ENCODE measurements at places on chromosomes 3 and 15. TPM values are rescaled to one million over a fixed set of nuclear protein-coding genes. Genes with fewer than 3 reads are reported as not detected.

DNA sequence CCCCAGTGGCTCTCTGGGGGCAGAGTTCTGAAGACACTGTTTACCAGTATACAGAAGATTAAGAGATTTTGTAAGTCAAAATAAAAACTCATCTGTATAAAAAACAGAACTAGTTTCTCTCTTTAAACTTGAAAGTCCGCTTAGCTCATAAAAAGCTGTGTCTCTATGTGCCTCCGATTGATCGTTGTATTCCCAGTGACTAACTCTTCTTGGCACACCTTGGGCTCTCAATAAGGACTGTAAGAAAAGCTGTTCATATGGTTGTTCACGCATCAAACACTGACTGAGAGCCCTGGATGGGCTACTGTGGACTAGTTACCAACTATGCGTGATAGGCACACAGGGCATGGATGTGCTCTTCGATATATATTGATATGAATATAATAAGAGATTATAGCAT is 107.9 kb downstream of the P3H2 start:
- DNase-seq, result no peak

- DNase-seq, result no peak
These were observed 32.7 kb downstream of the ARL14 start for GRCh38 chr3:160709477-160710182.

GRCh38 chr3:57080171-57080570 is 19.7 kb downstream of the SPATA12 start:
- no peak for DNase-seq

GRCh38 chr3:125168711-125169393 is 43.7 kb downstream of the SLC12A8 start:
- DNase-seq, result no peak

DNA sequence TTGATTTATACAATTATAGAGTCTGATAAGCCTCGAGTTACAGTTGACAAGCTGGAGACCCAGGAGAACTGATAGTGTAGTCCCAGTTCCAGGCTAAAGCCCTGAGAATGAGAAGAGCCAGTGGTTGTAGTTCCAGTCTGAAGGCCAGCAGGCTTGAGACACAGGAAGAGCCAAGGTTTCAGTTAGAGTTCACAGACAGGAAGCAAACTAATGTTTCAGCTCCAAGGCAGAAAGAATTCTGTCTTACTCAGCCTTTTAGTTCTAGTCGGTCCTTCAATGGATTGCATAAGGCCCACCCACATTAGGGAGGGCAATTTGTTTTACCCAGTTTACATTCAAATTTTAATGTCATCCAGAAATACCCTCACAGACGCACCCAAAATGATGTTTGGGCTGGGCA is 102.7 kb downstream of the CDIN1 start:
- no peak for DNase-seq

DNA sequence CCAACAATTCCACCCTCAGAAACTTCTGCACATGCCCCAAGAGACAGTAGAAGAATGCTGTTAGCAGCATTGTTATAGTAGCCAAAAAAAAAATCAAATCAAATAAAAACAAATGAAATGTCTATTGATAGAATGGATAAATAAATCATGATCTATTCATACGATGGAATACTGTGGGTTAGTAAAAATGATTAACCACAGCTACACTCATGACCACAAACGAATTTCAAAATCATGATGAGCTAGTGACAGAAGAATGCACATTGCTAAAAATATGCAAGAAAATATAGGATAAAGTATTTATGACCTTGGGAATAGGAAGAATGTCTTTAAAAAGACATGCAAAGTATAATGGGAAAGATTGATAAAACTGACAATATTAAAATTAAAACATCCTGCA is 57.5 kb upstream of the ACAN start:
- DNase-seq, result no peak

- DNase-seq, result no peak
These were observed 58.5 kb downstream of the NEK10 start for GRCh38 chr3:27310688-27311087.

GRCh38 chr3:170307671-170308405 is 49.7 kb upstream of the SKIL start:
- no peak for DNase-seq

Gene SOX2
- 0.05 TPM for polyA plus RNA-seq

DNA sequence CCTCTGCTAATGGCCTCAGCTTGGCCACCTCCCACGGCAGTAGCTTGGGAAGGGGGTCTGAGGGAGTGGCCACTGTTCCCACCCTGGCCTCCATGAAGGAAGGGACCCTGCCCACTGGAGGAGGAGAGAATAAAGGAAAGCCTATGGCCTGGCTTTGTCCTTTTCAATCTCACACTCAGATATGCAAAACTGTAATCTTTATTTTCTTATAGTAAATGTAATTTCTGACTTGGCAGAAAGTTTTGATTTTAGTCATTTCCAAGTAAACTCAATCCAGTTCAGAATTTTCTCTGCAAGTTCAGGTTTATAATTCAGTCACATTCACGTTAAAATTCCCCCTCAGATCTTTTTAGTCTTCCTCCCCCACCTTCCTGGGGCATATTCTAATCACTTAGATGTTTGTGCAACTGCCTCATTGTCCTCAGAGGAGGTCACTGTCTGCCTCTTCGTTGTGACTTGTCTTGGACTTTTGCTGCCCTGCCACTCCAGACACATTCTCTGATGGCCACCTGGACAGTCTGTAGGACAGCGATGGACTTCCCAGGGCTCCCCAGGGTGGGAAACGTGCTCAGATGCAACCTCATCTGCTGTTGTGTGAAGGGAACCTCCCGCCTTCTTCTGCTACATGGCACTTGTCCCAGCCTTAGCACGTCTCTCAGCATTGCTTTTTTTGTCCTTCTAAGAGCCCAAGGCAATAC is 222.8 kb upstream of the TBL1XR1 start:
- DNase-seq, result no peak

- no peak for DNase-seq
These were observed 23.1 kb upstream of the CMTM6 start for GRCh38 chr3:32525720-32526119.

Gene HESX1
- 2.4 TPM for polyA plus RNA-seq

DNA sequence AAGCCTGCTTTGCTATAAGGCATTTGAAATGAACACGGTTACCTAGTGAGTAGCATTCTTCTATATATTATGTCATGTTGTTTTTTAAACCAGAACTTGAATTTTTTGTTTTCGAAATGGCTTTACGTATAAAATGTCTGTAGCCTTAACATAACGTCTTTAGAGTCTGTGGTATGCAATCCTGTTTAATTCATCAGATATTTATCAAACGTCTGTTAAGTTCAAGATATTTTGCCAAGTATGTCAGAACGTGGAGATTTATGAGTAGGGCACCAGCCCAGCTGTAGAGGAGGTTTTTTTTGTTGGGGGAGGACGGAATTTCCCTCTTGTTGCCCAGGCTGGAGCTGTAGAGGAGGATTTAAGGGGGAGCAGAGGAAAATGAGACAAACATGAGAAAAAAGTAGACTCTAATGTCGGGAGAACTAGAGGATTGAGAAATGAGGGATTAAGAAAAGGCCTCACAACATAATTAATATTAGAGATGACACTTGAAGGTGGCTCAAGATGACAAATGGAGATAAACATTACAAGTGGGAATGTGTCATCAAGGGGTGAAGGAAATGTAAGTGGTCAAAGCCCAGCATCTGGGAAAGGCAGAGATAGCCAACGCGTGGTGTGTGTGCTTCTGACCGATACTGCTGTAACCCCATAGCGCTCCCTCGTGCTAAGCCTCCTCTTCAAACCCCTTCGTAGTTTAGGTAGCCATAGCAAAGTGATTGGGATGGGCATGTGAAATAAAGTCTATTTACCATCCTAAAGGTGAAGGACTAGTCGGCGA is 154.0 kb upstream of the GOLGA6L4 start:
- no peak for DNase-seq

DNA sequence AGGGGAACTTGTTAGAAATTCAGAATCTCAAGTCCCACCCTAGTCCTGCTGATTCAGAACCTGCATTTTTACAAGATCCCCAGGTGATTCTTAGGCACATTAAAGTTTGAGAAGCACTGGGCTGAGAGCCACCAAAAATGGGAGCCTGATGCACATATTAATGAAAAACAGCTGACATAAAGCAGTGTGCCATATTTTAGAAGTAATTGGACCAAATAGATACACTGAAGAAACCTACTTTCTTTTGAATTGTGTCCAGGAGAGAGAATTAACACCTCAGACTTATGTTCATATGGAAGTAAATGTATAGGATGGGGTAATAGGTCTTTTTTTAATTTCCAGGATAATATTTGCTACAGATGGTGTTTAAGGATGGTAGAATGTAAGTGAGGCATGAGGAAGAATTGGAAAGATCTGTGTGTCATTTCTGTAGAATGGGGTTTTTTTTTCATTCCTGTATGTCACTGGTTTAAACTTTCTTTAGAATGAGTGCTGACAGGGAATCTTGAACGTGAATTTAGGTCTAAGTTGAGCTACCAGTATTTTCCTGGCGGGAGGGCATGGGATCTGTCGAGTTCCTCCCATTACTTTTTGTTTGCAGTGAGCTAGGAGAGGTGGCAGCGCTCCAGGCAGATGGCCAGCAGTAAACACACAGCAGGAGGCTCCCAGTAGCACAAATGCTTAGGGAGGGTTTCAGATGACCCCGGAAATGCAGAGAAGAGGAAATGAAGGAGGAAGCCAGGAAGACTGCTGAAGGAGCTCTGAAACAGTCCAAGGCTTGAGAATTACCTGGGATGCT is 185.6 kb downstream of the PLCL2 start:
- DNase-seq, result no peak

GRCh38 chr15:26771578-26772153 is 1.2 kb downstream of the GABRB3 start:
- DNase-seq, result no peak

DNA sequence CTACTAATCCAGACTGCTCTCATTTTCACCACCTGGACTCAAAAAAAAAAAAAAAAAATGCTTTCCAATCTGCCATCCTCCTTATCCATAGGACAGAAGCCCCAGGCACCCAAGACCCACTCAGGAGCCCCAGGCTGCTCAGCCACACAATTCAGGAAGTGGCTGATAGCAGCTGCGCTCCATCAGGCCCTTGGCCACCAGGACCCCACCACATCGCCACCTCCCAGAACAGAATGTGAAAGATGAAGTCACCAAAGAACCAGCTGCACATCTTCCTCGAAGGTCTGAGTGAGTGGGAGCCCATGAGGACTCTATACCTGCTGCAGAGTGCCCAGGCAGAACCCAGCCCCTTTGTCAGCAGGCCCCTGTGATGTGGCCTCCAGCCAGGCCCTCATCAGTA is 19.5 kb downstream of the POC1A start:
- no peak for DNase-seq

All from spleen (tissue), 13 donors.